ENCODE measurements at places on chromosomes 3 and 15.

GRCh38 chr3:186247821-186248814 is 113.9 kb downstream of the DGKG start:
- DNase-seq, result no peak

DNA sequence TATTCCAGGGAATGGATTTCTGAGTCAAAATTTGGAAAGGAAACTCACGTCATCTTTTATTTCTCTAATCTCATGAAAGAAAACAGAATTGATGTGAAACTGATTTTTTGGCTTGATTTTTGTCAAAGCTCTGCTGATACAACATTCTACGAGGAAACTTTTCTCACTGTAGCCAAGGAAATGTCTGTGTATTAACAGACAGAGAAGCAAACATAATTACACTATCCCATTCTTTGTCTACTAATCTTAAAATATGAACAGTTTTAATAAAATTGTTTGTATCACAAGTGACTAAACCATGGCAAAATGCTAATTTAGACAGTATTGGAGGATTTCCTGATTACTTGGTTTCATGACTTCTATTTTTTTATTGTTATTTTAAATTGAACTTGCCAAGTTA is 1437.0 kb downstream of the OTOL1 start:
- DNase-seq, result no peak

DNA sequence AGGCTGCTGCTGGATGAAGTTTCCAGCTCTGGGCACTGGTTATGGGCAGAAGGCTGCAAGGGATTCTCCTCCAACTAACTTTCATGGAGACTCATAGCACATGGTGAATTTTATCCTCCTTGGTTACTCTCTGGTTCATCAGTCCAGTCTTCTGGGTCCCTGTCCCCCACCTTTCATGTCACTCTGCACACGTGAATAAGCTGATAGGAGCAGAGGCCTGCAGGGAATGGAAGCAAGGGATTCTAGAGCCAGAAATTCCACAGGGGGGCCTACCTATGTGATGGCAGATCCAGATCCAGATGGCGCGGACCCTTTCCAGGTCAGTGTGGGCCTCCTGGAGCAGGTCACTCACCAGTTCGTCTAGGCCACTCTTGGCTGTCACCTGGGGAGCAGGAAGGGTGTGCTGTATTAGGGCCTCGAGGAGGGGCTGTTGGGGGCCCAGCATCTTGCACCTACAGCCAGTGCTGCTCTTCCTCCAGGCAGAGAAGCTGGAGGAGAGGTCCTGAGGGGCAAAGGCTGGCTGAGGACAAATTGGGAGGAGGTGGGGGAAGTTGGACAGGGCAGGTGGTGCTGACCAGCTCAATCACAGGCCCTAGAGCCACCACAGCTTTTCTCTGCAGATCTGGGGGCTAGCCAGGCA is 30.2 kb downstream of the KY start:
- DNase-seq, result no peak

- DNase-seq, result no peak
Observed at GRCh38 chr15:57604507-57604906, 12.8 kb downstream of the MYZAP start.

DNA sequence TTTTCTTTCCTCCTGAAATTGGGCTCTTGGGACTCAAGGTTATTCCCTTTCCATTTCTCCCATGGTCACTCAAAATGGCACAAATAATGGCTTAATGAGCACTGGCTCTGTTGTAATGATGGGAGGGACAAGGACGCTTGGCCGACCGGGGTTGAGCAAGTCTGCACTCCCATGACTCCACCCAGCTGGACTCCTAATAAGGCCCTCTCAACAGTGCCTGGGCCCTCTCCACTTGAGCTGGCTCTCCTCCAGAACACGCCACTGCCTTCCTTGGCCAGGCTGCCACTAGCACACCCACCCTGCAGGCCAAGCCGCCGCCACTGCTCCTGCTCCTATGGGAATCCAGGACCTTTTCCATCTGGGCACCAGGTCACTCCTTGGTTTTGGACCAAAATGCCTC is 42.3 kb downstream of the ADCY5 start:
- no peak for DNase-seq

GRCh38 chr15:68414206-68414555 is 17.8 kb downstream of the ITGA11 start:
- DNase-seq, result no peak

- no peak for DNase-seq
Observed at GRCh38 chr15:32889214-32889613, 171.4 kb downstream of the GREM1 start.

GRCh38 chr3:124791639-124792151 is 61.4 kb downstream of the UMPS start:
- no peak for DNase-seq

DNA sequence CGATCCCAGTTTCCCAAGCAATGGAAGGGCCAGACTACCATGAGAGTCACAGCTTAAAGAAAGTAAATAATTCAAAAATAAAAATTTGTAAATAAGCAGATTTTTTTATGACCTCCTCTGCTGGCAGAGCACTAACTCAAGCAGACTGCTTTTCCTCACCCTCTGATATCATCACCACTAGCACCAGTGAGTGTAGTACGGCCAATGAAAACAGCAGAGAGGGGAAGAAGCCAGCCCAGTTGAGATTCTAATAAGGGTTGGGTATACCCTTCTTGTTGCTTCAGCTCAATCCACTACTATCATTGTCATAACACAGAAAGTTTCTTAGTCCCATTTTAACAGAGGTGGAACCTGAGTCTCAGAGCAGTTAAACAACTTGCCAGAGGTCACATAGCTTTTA is 193.1 kb downstream of the ERC2 start:
- no peak for DNase-seq

DNA sequence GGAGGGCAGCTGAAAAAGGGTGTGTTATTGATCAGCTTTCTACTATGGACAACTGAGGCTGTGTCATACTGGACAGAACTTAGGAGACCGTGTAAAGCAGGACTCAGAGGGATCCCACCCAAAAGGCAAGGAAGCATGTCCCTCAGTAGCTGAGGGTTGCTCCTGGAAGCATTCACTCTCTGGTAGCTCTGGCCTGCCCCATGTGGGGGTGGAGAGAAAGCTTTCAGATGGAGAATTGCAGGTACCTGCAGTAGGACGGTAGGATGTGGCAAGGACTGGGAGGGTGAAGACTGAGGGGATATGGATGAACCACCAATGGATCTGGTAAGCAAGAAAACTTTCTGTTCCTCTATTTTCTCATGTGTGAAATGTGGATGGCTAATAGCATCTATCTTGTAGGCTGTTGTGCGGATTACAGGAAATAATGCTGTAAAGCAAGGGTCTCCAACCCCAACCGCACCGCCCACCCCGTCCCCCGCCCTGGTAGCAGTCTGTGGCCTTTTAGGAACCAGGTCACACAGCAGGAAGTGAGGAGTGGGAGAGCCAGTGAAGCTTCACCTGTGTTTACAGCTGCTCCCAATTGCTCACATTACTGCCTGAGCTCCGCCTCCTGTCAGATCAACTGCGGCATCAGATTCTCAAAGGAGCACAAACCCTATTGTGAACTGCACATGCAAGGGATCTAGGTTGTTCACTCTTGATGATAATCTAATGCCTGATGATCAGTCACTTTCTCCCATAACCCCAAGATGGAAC is 157.7 kb upstream of the PROK2 start:
- DNase-seq, result no peak

DNA sequence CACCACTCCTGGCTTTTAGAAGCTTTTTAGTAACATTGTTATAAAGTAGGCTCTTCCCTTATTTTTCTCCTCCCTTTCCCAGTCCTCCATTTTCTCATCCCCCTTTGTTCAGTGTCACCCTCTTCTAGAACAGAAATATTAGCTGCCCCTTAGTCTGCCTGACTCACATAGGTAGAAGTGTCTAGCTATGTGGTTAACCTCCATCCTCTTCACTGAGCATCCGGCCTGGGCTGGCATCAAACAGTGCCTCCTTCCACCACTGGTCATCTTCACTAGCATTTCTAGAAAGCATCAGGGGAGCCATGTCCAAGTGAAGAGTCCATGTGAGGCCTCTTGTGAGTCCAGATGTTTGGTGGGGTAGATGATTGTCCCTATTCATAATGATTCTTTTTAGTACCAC is 70.0 kb upstream of the SKOR1 start:
- DNase-seq, result no peak

GRCh38 chr15:81375461-81375860 is 1.4 kb upstream of the TMC3 start:
- no peak for DNase-seq

DNA sequence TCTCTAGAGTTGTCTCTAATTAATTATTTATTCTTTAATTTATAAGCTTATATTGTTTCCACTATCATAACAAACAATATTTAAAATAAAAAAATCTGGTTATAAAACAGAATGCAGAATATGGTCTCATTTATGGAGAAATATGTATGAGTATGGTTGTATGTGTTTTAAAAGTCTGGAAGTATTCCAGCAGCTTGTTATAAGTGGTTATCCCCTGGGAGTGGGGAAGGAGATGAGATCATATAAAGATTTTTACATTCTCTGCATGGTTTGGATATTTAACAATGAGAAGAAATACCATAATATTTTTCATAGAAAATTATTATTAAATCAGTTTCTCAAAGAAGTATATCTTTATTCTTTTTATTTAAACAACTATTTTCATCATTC is 135.4 kb upstream of the MB21D2 start:
- no peak for DNase-seq

DNA sequence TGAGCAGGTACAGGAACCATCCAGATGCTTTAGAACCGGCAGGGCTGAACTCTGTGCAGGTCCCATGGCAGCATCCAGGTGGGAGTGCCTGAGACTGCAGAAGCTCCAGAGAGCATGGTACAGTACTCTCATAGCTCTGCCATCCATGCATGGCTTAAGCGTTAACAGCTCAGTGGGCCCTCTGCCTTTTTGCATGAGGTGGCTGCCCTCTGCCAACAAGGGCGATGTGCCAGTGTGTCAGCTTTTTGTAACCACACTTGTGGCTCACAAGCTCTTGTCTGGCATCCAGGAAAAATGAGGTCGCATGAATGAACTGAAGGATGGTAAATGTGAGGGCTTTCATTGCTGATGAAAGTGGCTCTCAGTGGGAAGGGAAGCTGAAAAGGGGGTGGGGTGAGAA is 950.1 kb downstream of the DIPK2A start:
- no peak for DNase-seq

- no peak for DNase-seq
Observed at GRCh38 chr15:95284933-95285421, 1045.5 kb upstream of the NR2F2 start.

GRCh38 chr3:13579063-13579462 is 30.1 kb downstream of the FBLN2 start:
- no peak for DNase-seq

GRCh38 chr15:90860942-90861675 is 7.3 kb upstream of the FURIN start:
- DNase-seq, result no peak

- DNase-seq, result no peak
Observed at GRCh38 chr3:99927671-99928457, 110.2 kb downstream of the CMSS1 start.

DNA sequence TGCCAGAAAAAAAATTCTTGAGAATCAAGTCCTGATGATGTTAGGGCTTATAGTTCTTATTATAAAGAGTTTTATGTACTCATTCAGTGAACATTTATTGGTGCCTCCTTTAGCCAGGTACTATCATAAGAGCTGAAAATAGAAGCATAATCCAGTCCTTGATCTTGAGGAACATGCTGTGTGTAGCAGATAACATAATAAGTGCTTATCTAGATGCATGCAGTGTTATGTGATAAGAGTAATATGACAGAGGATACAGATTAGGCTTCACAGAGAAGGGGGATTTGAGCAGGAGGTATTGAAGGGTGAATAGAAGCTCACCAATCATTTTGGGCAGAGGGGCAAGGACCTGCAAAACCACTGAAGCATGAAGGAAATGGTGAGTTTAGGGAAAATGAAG is 1.1 kb downstream of the CCR2 start:
- DNase-seq, result no peak

- DNase-seq, result no peak
Observed at GRCh38 chr3:151183265-151183671, 19.7 kb downstream of the GPR171 start.

DNA sequence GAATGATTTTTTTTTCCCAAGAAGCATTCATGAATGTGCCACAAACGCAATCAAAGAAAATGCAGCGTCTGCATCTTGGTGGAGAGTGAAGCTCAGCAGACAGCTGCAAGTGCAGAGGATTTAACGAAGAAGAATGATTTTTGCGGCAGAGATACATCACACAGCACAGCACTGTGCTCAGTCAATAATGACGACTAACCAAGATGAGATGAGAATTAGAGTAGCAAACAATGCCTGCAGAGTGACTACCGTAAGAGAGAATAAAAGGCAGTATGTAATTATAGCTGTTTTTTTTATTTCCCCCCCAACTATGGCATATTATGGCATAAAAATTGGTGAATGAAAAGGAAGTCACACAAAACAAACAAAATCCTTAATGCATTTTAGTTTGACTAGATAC is 218.0 kb upstream of the ROBO1 start:
- no peak for DNase-seq

DNA sequence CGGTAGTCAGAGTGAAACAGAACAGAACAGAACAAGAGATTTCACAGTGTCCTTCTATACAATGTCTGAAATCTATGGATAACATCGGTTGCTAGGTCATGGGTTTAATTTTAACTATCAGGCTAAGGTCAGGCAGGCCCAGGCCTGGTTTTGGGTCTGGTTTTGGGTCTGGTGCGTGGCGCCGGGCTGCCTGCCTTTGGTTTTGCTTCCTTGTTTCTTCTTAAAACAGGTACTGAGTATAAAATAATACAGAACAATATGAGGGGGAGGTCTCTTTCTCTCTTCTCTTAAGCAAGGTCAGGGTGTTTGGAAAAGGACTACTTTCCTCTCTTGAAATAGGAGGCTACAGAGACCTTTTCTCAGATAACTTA is 1.4 kb downstream of the AEN start:
- no peak for DNase-seq

GRCh38 chr3:53457068-53457467 is 37.3 kb upstream of the CACNA1D start:
- no peak for DNase-seq

DNA sequence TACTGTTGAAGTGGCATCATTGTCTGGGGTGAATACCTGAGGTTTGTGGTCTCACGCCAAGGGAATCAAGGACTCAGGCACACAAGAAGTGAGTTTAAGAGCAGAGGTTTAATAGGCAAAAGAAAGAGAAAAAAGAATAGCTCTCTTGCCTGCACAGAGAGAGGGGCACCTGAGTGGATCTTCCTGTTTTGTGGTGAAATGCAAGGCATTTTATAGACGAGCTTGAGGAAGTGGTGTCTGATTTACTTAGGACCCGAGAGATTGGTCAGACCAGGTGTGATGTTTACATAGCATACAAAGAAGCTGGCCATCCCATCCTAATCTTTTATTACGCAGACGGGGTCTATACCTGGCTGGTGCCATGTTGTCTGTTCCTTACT is 13.2 kb downstream of the CCR5 start:
- DNase-seq, result no peak

GRCh38 chr15:63244399-63244798 is 33.0 kb upstream of the APH1B start:
- DNase-seq, result no peak

DNA sequence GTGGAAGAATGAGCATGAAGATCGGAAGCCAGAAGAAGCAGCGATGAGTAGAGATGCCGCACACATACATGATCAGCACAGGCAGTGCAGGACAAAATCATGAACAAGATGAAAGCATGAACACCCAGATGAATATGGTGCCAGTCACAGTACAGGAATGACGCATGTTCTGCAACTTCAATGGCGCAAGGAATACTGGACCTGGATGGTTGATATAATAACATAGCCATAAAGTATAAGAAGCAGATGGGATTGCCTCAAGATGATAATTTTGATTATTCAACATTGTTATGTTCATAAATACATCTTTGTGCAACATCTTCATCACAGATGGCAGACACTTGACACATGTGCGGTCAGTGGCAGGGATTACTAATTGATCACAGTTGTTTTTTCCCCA is 59.7 kb upstream of the SLCO3A1 start:
- DNase-seq, result no peak

GRCh38 chr15:57946491-57947048 is 118.9 kb downstream of the ALDH1A2 start:
- no peak for DNase-seq

All from naive thymus-derived CD4-positive, alpha-beta T cell (primary cell).